ENCODE measurements at places on chromosomes 13 and 19. TPM values are rescaled to one million over a fixed set of nuclear protein-coding genes. Genes with fewer than 3 reads are reported as not detected.

Gene SIGLEC14
- total RNA-seq, result not detected

Gene DHRS12
- 5.0 TPM for total RNA-seq

Gene DACT3
- total RNA-seq, result 5.4 TPM

Gene VWA8
- total RNA-seq, result 7.4 TPM

Gene SIN3B
- 36.2 TPM for total RNA-seq

Gene PALM
- total RNA-seq, result not detected

Gene SPIB
- total RNA-seq, result 2.4 TPM
